Pancreas (tissue), 10 donors: ENCODE measurements at places on chromosomes 5 and 9. TPM values are rescaled to one million over a fixed set of nuclear protein-coding genes. Genes with fewer than 3 reads are reported as not detected.

The BAAT gene
- 1.3 TPM for total RNA-seq

The LCN9 gene
- total RNA-seq, result not detected

The NMUR2 gene
- total RNA-seq, result not detected

The OR13C2 gene
- not detected for total RNA-seq

The IFNA13 gene
- not detected for total RNA-seq

The SLC36A3 gene
- not detected for total RNA-seq

The PCDHGB4 gene
- 1.5 TPM for total RNA-seq
